PC-3 (cell line): ENCODE measurements at places on chromosomes 6 and 20. TPM values are rescaled to one million over a fixed set of nuclear protein-coding genes. Genes with fewer than 3 reads are reported as not detected.

DNA sequence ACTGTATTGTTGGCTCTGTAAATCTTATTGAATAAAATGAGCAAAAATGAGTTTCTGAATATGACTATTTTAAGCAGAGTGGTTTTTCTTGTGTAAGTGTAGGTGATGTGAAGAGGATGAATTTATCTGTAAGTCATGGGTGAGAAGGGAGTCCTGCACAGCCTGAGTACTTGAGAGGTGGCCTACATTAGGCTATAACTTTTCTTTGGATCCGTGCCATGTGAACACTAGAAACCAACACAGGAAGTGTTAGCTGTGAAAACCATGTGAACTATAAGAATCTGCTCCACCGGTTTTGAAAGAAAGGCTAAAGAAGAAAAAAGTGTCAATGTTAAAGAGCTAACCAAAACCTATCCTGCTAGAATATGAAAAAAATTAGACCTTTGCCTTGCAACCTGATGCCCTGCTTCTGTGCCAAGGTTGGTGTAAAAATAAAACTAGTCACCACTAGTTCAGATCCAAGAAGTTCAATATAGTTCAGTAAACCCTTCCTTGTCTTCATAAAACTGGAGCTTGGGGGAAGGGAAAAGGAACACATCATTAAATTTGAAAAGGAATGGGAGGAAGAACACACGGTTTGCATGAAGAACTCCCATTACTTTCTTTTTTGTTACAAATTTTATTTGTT is 21.3 kb downstream of the PLCB1 start:
- H3K4me1 ChIP-seq = peaks cover 45% of the 10 kb centered on the region
- DNase-seq = peak; percentile 28
- no peaks in the 10 kb centered on the region for H3K36me3 ChIP-seq
- H3K27me3 ChIP-seq = no peaks in the 10 kb centered on the region

The ATP6V1G2 gene
- total RNA-seq = 1.1 and 1.2 TPM in 2 replicates

DNA sequence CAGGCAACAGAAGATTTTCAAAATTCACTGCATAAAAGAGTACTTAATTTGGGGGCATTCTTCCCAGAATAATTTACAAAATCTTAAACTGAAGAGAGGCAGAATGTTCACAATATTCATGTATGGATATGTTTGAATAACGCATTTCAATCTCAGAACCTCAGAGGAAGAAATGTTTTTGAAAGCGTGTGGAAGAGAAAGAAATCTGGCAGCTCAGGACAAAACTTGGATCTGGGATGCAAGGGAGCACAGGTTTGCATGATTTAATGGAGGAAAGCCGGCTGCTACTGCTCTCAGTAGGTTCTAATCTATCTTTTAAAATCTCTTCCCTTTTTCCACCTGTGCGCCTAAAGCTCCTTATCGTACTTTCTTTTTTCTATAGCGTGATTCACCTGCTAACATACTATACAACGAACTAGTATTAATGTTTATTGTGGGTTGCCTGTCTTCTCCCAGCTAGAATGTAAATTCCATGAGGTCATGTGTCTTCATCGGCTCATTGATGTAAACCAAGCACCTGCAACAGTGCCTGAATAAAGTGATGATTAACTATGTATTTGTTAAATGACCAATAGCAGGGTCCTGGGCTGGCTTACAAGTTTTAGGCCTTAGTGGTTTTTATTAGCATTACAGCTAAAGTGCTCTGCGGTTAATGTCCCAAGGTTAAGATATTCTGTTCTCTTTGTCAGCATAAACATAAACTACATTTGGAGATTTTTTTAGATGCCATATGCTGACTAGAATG is 15.3 kb downstream of the PRL start:
- H3K4me1 ChIP-seq = no peaks in the 10 kb centered on the region
- no peak for DNase-seq
- H3K36me3 ChIP-seq = no peaks in the 10 kb centered on the region
- no peak overlapping the region for H3K4me3 ChIP-seq

DNA sequence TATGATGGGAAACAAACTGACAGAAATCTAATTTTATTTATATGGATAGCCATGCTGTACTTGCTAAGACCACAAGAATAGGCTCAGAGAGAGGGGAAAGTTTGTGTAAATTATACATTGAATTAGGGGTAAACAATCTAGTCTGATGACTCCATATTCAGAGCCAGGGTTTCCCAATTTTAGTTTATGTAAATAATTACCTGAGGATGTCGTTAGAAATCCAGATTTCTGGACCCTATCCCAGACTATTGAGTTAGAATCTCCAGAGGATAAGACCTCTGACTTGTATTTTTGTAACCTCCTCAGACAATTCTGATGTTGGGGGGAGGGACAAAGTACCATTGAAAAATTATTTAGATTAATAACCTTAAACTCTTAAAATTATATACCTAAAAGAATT is 18.3 kb downstream of the ACSS2 start:
- no peaks in the 10 kb centered on the region for H3K36me3 ChIP-seq
- no peaks in the 10 kb centered on the region for H3K27me3 ChIP-seq
- no peak for DNase-seq
- no peak overlapping the region for H3K4me3 ChIP-seq
- peaks cover 24% of the 10 kb centered on the region for H3K4me1 ChIP-seq

- no peaks in the 10 kb centered on the region for H3K27me3 ChIP-seq
- no peak overlapping the region for H3K4me3 ChIP-seq
- H3K36me3 ChIP-seq = no peaks in the 10 kb centered on the region
- no peak for DNase-seq
- no peak overlapping the region for H3K27ac ChIP-seq
- H3K4me1 ChIP-seq = no peaks in the 10 kb centered on the region
These were observed 31.4 kb downstream of the SMLR1 start for GRCh38 chr6:130858498-130859160.

The BPIFB4 gene
- not detected in 2 replicates for total RNA-seq

The GLP1R gene
- not detected in 2 replicates for total RNA-seq

DNA sequence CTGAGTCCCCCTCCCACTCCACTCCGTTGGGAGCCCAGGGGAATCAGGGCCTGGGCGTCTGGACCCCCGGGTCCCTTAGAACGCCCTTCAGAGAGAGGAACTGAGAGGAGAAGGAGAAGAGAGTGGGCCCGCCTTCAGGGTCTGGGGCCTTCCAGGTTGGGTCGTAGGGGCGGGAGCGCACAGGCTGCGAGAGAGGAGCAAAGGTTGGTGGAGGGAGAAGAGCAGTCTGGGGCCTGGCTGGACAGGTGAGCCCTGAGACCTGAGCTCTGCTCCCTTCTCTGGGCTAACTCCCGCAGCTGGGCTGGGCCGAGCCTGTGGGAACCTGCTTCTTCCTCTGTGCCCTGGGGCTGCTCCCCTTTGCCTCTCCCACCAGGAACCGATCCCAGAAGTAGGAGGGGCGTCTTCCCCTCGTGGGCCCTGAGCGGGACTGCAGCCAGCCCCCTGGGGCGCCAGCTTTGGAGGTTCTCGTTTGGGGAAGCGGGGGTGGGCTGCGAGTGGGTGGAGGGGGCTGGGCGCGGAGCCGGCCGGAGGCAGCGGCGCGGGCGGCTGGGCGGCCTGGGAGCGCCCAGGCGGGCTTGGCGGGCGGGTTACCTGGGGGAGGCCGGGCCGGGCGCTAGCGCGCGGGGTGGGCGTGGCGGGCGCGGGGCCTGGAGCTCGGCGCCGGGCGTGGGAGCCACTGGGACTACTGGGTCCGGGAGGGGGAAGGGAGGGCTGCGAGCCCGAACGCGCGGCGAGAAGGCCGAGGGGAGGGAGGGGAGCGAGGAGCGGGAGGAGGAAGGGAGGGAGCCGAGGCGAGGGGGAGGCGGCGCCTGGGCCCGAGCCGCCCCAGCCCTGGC is at the start of gene DDR1:
DDR1 (plus strand) TSS at position 835 of the 836 bp plus-strand sequence. CDS start 4,211 bp downstream, outside the sequence.
- peak; percentile 75 for DNase-seq
- peaks cover 4% of the 10 kb centered on the region; the same call in 1 of the 2 replicates for H3K36me3 ChIP-seq
- H3K4me1 ChIP-seq = peaks cover 58% of the 10 kb centered on the region
- peak within 1 kb of the TSS; percentile 70 for H3K4me3 ChIP-seq
- H3K27me3 ChIP-seq = no peaks in the 10 kb centered on the region

DNA sequence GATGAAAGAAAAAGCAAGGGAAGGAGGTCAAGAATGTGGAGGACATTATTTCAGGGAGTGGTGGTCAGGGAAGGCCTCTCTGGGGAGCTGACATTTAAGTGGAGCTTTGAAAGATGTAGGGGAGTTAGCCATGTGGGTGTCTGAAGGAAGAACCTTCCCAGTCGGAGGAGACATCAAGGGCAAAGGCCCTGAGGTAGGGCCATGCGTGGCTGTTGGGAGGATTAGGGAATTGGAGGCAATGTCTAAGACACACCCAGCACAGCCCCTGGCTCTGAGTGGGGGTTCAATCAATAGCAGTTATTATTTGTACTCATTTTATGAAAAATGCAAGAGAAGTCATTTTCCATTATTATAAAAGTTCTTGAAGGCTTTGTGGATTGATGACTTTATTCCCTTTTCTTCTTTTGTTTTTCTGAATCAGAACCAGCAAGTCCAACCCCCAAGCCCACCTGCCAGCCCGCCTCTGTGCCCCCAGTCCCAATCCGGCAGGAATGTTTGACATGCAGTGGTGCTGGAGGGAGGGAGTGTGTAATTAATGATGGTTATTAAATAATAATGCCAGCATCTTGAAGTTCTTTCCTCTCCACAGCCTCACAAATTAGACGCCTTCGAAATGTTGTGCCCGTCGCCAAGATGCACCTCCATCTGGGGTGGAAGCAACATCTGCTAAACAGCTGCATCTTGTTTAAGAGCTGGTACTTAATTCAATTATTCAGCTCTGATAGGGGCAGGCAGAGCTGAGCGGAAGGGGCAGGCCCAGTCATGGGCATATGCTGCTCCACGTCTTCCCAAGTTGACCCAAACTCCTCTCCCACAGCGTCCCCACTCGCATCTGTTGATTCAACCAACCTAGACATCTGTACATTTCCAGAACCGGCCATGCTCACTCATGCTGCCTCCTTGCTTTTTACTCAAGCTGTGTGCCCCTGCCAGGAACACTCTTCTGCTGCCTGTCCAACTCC is 81.3 kb upstream of the SIRPA start:
- no peak for DNase-seq
- no peak overlapping the region for H3K4me3 ChIP-seq
- H3K36me3 ChIP-seq = no peaks in the 10 kb centered on the region
- peak overlapping the region; percentile 33 for H3K27ac ChIP-seq

The ZNF831 gene
- total RNA-seq = not detected in 2 replicates

GRCh38 chr6:71053475-71053874 is 96.6 kb upstream of the B3GAT2 start:
- no peaks in the 10 kb centered on the region for H3K4me1 ChIP-seq
- no peak for DNase-seq
- H3K4me3 ChIP-seq = no peak overlapping the region
- H3K36me3 ChIP-seq = no peaks in the 10 kb centered on the region
- H3K27me3 ChIP-seq = peaks cover 40% of the 10 kb centered on the region

DNA sequence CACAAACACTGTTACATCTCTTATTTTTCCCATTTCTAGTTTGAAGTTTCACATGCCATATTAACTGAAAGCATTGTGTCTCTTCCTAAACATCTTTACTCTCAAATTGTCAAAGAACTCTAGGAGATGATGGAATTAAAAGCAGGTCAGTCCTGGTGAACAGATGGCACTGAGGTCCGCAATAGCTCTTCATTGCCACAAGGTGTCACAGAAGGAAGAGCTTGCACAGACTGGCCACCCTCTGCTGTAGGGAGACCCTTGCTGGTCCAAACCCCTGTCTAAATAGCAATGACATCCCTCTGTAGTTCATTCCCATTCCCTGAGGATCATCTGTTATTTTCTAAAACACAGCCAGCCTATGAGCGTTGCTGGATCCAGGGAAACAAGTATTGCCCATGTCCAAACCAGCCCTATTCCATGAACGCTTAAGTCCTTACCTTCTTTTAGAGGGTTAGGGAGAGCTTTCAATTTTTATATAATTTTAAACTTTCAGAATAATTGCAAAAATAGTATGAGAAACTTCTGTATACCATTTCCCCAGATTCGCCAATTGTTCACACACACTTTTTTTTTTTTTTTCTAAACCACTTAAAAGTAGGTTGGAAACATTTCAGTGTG is 10.1 kb upstream of the HDAC2 start:
- no peaks in the 10 kb centered on the region for H3K27me3 ChIP-seq
- H3K36me3 ChIP-seq = no peaks in the 10 kb centered on the region
- H3K4me3 ChIP-seq = no peak overlapping the region
- DNase-seq = peak; percentile 45

DNA sequence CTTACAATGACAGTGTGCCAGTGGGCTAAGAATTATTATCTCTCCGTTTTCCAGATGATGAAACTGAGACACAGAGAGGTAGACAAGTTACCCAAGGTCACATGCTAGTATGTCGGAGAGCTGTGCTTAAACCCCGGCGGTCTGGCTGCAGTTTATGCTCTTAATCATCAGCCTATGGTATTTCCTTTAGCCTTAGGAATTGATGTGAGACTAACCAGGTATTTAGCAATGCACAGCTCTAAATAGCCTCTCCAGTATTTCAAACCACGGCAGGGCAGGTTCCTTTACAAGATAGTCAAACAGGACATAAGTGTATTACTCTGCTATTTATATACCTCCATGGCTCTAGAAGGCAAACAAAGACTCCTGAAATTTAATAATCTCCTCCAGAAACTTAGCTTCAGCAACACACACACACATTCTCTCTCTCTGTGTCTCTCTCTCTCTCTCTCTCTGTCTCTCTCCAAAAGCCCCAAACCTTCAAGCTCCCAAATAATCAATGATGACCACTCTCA is 142.0 kb upstream of the ZNF217 start:
- H3K27me3 ChIP-seq = no peaks in the 10 kb centered on the region
- peak overlapping the region; percentile 3; the same call in 1 of the 2 replicates for H3K4me3 ChIP-seq
- H3K36me3 ChIP-seq = no peaks in the 10 kb centered on the region
- H3K4me1 ChIP-seq = peaks cover 58% of the 10 kb centered on the region
- H3K27ac ChIP-seq = peak overlapping the region; percentile 65

DNA sequence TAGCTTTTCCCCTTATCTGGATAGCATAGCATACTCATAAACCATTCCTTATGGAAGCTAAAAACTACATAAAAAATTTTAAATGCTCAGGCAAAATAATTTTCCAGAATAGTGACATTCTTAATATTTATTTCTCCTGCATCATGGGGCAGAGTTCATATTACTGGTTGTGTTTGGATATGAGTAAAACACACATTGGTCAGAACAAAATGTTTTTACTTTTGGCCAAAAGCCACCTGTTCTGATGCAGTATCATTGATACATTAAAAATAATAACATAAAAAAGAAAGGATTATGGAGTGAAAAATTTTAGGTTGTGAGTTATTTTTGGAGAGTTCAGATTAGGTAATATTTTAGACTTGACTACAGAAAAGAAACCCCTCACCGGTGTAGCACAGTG is 33.6 kb downstream of the TRAM2 start:
- H3K36me3 ChIP-seq = no peaks in the 10 kb centered on the region
- peak overlapping the region; percentile 17; the same call in 1 of the 2 replicates for H3K4me3 ChIP-seq
- peaks cover 73% of the 10 kb centered on the region for H3K4me1 ChIP-seq
- DNase-seq = peak; percentile 70
- H3K27me3 ChIP-seq = no peaks in the 10 kb centered on the region
